ENCODE measurements at places on chromosomes 12 and 14. TPM values are rescaled to one million over a fixed set of nuclear protein-coding genes. Genes with fewer than 3 reads are reported as not detected.

The KLRC4 gene
- 4.9 TPM for total RNA-seq

The TMEM30B gene
- total RNA-seq = 0.66 TPM

The HOXC11 gene
- total RNA-seq = not detected

The DNAL1 gene
- 6.3 TPM for total RNA-seq

The PZP gene
- not detected for total RNA-seq

- H3K27ac ChIP-seq = no peak overlapping the region
- no peaks in the 10 kb centered on the region for H3K4me1 ChIP-seq
- H3K27me3 ChIP-seq = peaks cover 10% of the 10 kb centered on the region
Measured at GRCh38 chr12:15732341-15733061, 56.7 kb downstream of the EPS8 start.

- no peaks in the 10 kb centered on the region for H3K36me3 ChIP-seq
- no peak overlapping the region for H3K4me3 ChIP-seq
- no peak for DNase-seq
- no peaks in the 10 kb centered on the region for H3K27me3 ChIP-seq
- H3K27ac ChIP-seq = no peak overlapping the region
Measured at GRCh38 chr12:1367331-1368291, 226.8 kb downstream of the FBXL14 start.

DNA sequence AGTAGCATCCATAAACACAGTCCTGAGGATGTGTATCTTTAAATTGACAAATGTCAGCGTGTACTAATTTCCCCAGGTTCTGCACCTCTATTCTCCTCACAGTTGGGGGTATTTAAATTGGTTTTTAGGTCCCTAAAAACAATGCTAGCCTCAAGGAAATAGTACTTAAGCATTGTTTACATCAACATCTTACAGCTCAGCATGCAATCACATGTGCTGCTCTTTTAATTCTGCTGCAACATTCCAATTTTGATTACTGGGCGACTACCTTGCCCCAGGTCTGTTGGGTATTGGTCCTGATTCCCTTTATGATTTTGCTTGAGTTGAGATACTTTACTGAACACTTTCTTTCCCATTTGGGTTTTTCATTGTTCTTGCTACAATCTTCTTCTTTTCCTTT is 616.6 kb downstream of the CCER1 start:
- no peaks in the 10 kb centered on the region for H3K4me1 ChIP-seq
- H3K27me3 ChIP-seq = peaks cover 2% of the 10 kb centered on the region
- H3K27ac ChIP-seq = no peak overlapping the region
- H3K4me3 ChIP-seq = no peak overlapping the region
- no peaks in the 10 kb centered on the region for H3K36me3 ChIP-seq
- DNase-seq = no peak

DNA sequence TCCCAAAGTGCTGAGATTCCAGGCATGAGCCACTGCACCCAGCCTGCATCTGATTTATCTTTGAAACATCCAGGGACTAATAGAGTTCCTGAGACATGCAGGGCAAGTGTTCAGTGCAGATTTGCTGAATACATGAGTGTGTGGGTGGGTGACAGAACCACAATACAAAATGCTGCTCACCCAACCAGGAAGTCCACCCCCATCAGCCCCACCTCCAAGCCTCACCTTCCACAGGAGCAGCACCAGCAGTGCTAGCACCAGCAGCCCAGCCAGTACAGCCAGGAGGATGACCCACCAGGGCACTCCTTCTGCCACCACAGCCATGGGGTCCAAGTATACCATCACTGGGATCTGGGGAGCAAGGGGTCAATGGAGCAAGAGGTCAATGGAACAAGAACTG is 20.0 kb downstream of the ITGA7 start:
- no peaks in the 10 kb centered on the region for H3K36me3 ChIP-seq
- peaks cover 3% of the 10 kb centered on the region for H3K4me1 ChIP-seq
- H3K4me3 ChIP-seq = no peak overlapping the region
- DNase-seq = no peak
- H3K27ac ChIP-seq = no peak overlapping the region

All from activated CD8-positive, alpha-beta T cell treated with anti-CD3 and anti-CD28 coated beads, Interleukin-2, amount 10 ng/mL, durations not matched to agents 7 days and 5 days (primary cell).